SJCRH30 (cell line): ENCODE measurements at places on chromosomes 7 and 10. TPM values are rescaled to one million over a fixed set of nuclear protein-coding genes. Genes with fewer than 3 reads are reported as not detected.

GARIN1A gene
- 0.16 and 0.20 TPM in 2 replicates for total RNA-seq

CCL26 gene
- not detected in 2 replicates for total RNA-seq

CALN1 gene
- total RNA-seq: 0.02 TPM in 1 of 2 replicates, not detected in the other

HILPDA gene
- 33.1 and 34.6 TPM in 2 replicates for total RNA-seq

GNAT3 gene
- total RNA-seq: not detected in 2 replicates

OR9A2 gene
- not detected in 2 replicates for total RNA-seq

ASAH2 gene
- total RNA-seq: 1.2 and 1.7 TPM in 2 replicates

KLHDC10 gene
- total RNA-seq: 76.3 and 92.0 TPM in 2 replicates

CCDC172 gene
- total RNA-seq: not detected in 2 replicates

GIMAP4 gene
- not detected in 2 replicates for total RNA-seq

PAXIP1 gene
- total RNA-seq: 40.3 and 47.8 TPM in 2 replicates

LIPJ gene
- total RNA-seq: not detected in 2 replicates

CCDC146 gene
- total RNA-seq: 0.66 and 1.4 TPM in 2 replicates

DNA sequence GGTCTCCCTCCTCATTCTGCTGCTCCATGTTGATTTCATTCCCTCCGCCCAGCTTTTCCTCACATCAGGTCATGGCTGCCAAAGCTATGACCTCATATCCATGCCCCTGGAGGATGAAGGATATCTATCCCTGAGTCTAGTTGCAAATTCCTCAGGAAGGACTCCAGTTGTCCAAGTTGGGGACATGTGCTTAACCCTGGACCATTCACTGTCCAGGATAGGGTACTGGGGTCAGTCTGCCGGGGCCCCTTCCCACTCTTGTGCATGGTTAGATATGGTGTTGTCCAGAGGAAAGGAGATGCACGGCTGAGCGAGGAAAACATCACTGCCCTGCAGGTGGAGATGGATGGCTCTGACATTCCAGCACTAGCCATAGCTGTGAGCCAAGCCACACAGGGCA is 51.9 kb upstream of the COMTD1 start:
- no peaks in the 10 kb centered on the region for H3K27me3 ChIP-seq
- no peak for DNase-seq
- H3K27ac ChIP-seq: no peak overlapping the region
- peaks cover 6% of the 10 kb centered on the region; the same call in 1 of the 2 replicates for H3K4me1 ChIP-seq
- H3K36me3 ChIP-seq: no peaks in the 10 kb centered on the region

- H3K27me3 ChIP-seq: no peaks in the 10 kb centered on the region
- no peaks in the 10 kb centered on the region for H3K4me1 ChIP-seq
- no peak overlapping the region for H3K4me3 ChIP-seq
- no peak overlapping the region for H3K27ac ChIP-seq
Measured at GRCh38 chr10:59891936-59892335, 14.4 kb downstream of the CCDC6 start.

GRCh38 chr10:103231047-103231551 is 14.6 kb upstream of the RPEL1 start:
- H3K4me3 ChIP-seq: no peak overlapping the region
- H3K36me3 ChIP-seq: no peaks in the 10 kb centered on the region
- H3K27ac ChIP-seq: peak overlapping the region; percentile 55
- H3K4me1 ChIP-seq: peaks cover 39% of the 10 kb centered on the region
- DNase-seq: peak; percentile 67

GRCh38 chr10:112875476-112876267 is 74.4 kb upstream of the TCF7L2 start:
- no peak overlapping the region for H3K27ac ChIP-seq
- H3K36me3 ChIP-seq: no peaks in the 10 kb centered on the region
- H3K27me3 ChIP-seq: no peaks in the 10 kb centered on the region
- peak; percentile 56 for DNase-seq
- H3K4me1 ChIP-seq: peaks cover 10% of the 10 kb centered on the region
- no peak overlapping the region for H3K4me3 ChIP-seq

- peaks cover 33% of the 10 kb centered on the region for H3K4me1 ChIP-seq
- no peaks in the 10 kb centered on the region for H3K27me3 ChIP-seq
- peak overlapping the region; percentile 58 for H3K27ac ChIP-seq
Measured at GRCh38 chr10:80167471-80168161, 35.1 kb downstream of the PLAC9 start.

DNA sequence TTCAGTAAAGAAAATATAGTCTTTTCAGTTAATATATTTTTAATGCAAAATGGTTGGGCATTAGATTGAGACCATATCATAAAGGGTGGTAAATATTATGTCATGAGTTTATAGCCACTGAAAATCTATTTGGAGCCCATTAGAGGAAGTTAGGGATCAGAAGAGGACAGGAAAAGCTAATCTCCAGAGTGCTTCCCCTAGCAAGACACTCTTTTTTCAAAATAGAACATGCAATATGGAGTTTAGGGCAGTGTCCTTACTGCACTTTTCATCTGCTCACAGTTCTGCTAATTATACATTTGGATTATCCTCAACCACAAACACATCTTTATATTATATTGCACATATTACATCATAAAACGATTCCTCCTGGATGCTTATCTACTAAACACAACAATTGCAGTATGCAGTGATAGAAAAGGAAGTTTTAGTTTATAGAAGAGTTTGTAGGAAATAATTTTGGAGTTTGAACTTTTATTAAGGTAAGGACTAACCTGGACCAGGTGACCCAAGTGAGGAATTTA is 159.8 kb downstream of the PHF14 start:
- peaks cover 36% of the 10 kb centered on the region for H3K36me3 ChIP-seq
- no peak overlapping the region for H3K27ac ChIP-seq
- DNase-seq: peak; percentile 37
- H3K4me1 ChIP-seq: peaks cover 42% of the 10 kb centered on the region

- H3K4me3 ChIP-seq: no peak overlapping the region
- no peak overlapping the region for H3K27ac ChIP-seq
- no peaks in the 10 kb centered on the region for H3K36me3 ChIP-seq
- no peaks in the 10 kb centered on the region for H3K27me3 ChIP-seq
- no peak for DNase-seq
Measured at GRCh38 chr10:129845111-129845753, 118.8 kb downstream of the EBF3 start.

DNA sequence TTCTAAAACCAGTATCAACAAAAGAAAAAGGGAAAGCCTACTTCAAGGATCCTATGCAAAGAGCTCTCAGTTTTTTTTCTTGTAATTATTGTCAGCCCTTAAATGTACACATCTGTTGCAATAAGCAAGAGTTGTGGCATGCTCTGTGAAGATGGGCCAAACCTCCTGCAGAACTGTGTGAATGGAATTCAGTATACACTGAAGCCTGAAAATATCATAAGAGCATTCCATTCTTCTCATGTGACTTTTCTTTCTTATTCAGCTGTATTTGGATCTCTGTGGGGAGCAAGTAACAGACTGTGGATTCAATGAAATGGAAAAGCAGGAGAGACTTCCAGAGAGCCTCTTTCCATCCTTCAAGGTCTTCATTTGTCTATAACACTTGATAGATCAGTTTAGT is 130.7 kb downstream of the SAMD9 start:
- H3K36me3 ChIP-seq: no peaks in the 10 kb centered on the region
- no peak overlapping the region for H3K27ac ChIP-seq
- no peak for DNase-seq
- no peaks in the 10 kb centered on the region for H3K4me1 ChIP-seq
- no peak overlapping the region for H3K4me3 ChIP-seq

GRCh38 chr10:107718864-107719263 is 554.4 kb upstream of the SORCS1 start:
- no peak overlapping the region for H3K27ac ChIP-seq
- no peak for DNase-seq
- no peak overlapping the region for H3K4me3 ChIP-seq
- no peaks in the 10 kb centered on the region for H3K27me3 ChIP-seq

DNA sequence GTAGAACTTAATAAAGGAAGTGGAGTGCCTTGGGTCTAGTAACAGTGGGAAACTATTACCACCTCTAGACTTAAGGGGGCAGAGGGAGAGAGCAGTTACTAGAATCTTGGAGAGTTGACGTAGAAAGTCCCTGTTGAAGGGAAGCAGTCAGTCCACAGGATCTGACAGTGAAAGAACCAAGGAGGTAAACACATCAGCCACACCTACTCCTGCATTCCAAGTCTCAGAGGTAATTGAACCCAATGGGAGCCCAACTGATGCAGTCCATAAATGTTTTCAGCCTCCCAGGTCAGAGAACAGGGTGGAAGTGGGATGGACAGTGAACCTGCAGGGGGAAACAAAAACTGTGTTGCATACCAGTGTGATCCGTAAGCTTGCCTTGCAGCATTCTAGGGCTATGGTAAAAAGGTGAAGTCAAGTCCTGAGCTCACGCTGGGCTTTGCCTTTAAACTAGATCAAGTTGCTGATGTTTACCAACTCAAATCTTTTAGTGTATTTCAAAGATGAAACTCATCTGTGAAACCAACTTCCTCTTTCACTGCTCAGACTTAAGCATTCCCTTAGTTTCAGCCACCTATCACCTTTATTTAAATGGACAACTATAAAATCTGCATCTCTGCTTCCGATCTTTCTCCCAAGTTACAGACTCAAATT is 57.2 kb downstream of the SLC16A12 start:
- H3K4me1 ChIP-seq: peaks cover 7% of the 10 kb centered on the region; the same call in 1 of the 2 replicates
- no peaks in the 10 kb centered on the region for H3K27me3 ChIP-seq
- DNase-seq: no peak

- no peak overlapping the region for H3K27ac ChIP-seq
- no peaks in the 10 kb centered on the region for H3K27me3 ChIP-seq
- peak; percentile 50 for DNase-seq
Measured at GRCh38 chr7:91683823-91684222, 196.7 kb downstream of the MTERF1 start.

DNA sequence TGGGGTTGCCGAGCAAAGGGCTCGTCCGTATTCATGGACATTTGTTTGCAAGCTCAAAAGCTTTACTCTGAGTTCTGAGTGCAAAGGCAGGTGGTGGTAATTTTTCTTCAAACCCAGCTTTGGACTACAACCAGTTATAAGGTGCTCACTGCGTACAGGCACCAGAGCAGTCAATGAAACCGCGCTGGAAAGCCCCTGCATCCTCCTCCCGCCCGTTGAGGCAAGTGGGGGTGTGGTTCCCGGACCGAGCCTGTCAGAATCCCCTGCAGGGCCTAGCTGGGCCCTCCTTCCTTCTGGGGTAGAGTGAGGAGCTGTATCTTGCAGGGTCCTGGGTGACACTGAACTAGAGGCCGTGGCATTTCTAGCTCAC is 22.3 kb downstream of the AMZ1 start:
- H3K36me3 ChIP-seq: no peaks in the 10 kb centered on the region
- H3K27ac ChIP-seq: no peak overlapping the region
- H3K27me3 ChIP-seq: no peaks in the 10 kb centered on the region
- no peak overlapping the region for H3K4me3 ChIP-seq

- H3K27me3 ChIP-seq: no peaks in the 10 kb centered on the region
- no peaks in the 10 kb centered on the region for H3K36me3 ChIP-seq
- H3K4me1 ChIP-seq: no peaks in the 10 kb centered on the region
- H3K27ac ChIP-seq: no peak overlapping the region
Measured at GRCh38 chr7:133419041-133419440, 166.2 kb downstream of the EXOC4 start.

GRCh38 chr7:74587435-74588126 is 69.9 kb upstream of the GTF2I start:
- peaks cover 19% of the 10 kb centered on the region for H3K36me3 ChIP-seq
- no peaks in the 10 kb centered on the region for H3K4me1 ChIP-seq
- H3K27me3 ChIP-seq: no peaks in the 10 kb centered on the region
- peak; percentile 59 for DNase-seq
- H3K27ac ChIP-seq: no peak overlapping the region

GRCh38 chr10:8438603-8439002 is 384.1 kb downstream of the GATA3 start:
- no peaks in the 10 kb centered on the region for H3K27me3 ChIP-seq
- no peaks in the 10 kb centered on the region for H3K36me3 ChIP-seq
- H3K4me3 ChIP-seq: no peak overlapping the region

DNA sequence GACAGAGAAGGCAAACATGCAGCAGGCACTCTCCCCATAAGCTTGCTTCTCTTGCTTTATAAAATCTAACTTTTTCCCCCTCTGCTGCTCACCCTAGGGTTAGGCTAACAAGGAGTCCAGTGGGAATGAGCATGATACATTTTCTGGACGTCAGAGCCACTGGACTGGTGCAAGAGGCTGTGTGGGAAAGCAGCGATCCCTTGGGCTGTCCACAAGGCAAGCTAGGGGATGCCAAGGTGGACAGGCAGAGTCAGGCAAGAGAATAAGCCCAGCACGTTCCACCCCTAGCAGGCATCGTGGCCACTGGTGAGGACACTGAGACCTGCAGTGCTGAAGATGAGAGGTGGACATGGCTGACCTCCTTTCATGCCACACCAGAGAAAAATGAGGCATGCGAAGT is 290.9 kb upstream of the ZMIZ1 start:
- no peak for DNase-seq
- no peak overlapping the region for H3K27ac ChIP-seq

GRCh38 chr10:47409171-47409865 is 25.2 kb upstream of the ZNF488 start:
- no peak for DNase-seq
- H3K36me3 ChIP-seq: no peaks in the 10 kb centered on the region
- no peak overlapping the region for H3K27ac ChIP-seq
- no peaks in the 10 kb centered on the region for H3K4me1 ChIP-seq
- H3K4me3 ChIP-seq: no peak overlapping the region

GRCh38 chr10:119084896-119085295 is 4.3 kb upstream of the EIF3A start:
- DNase-seq: no peak
- no peak overlapping the region for H3K4me3 ChIP-seq
- no peaks in the 10 kb centered on the region for H3K4me1 ChIP-seq
- H3K27me3 ChIP-seq: no peaks in the 10 kb centered on the region
- no peaks in the 10 kb centered on the region; the same call in 1 of the 2 replicates for H3K36me3 ChIP-seq
- H3K27ac ChIP-seq: no peak overlapping the region

- H3K36me3 ChIP-seq: no peaks in the 10 kb centered on the region
- H3K27me3 ChIP-seq: no peaks in the 10 kb centered on the region
- peak; percentile 26 for DNase-seq
- H3K4me1 ChIP-seq: no peaks in the 10 kb centered on the region; the same call in 1 of the 2 replicates
Measured at GRCh38 chr10:14093730-14094484, 236.8 kb downstream of the FRMD4A start.

- H3K4me1 ChIP-seq: no peaks in the 10 kb centered on the region
- no peak for DNase-seq
- no peaks in the 10 kb centered on the region for H3K27me3 ChIP-seq
Measured at GRCh38 chr10:78188446-78188845, 154.8 kb downstream of the RPS24 start.

DNA sequence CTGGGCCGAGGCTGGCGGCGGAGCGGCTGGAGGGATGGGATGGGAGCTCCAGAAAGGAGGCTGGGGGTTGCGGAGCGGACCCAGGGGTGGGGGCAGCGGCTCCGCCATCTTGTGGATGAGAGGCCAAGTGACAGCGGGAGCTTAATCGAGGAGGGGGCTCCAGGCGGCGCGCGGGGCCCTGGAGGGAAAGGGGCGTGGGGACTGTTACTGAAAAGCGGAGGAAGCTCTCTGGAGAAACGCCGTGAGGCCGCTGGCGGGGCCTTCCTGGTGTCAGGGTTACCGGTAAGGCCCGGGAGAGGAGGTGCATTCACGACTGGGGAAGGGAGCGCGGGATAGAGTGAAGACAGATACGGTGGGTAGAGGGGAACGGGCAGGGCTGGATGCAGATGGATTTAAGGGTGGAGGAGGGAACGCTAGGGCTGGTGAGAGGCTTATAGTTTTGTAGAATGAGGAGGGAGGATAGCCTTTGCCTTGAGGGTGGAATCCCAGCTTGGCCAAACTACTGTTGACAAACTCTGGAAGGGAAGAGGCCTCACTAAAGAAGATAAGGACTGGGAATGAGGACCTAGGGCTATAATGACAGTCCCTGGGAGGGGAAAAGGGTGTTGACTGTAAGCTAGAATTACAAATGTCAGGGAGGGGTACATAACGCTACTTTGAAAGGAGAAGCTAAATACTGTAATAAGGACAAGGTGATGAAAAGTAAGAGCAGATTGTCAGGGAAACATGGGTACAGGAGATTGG is 535 bp downstream of the BTRC start:
- H3K27ac ChIP-seq: peak overlapping the region; percentile 58
- no peaks in the 10 kb centered on the region for H3K36me3 ChIP-seq
- H3K4me1 ChIP-seq: peaks cover 20% of the 10 kb centered on the region
- DNase-seq: peak; percentile 68
